ENCODE measurements at places on chromosomes 3 and 15.

DNA sequence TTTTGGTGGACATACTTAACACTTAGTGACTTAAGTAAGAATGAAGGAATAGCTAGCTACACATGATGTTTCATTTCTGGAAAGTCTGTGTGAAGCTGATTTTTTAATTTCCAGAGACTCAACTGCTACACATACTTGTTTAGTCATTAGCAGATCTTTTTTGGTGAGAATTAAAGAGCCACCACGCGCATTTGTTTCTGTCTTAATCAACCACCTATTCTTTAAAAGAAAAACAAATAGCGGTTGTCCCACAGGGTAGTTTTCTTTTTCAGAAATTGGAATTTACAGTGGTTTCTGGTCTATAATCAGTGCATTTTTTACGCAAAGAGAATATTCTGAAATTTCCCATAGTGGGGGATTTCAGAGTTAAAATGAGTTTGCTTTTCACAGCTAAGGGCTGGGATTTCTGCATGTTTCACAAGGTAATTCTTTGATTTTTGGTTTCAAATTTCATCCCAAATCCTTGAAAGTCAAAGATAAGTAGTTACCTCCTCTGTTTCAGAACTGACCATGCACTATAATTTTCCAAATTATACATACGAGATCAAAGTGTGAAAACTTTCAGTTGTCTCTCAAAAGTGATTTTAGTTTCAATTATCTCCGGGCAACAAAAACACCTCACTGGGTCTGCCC is 631.0 kb upstream of the GRM7 start:
- DNase-seq = no peak

GRCh38 chr3:13269711-13270378 is 150.3 kb downstream of the NUP210 start:
- no peak for DNase-seq

GRCh38 chr15:74418575-74419338 is 15.0 kb downstream of the SEMA7A start:
- DNase-seq = no peak

- no peak for DNase-seq
Observed at GRCh38 chr3:108645364-108645763, 55.8 kb downstream of the DZIP3 start.

- no peak for DNase-seq
Observed at GRCh38 chr3:177300039-177300833, 103.0 kb upstream of the TBL1XR1 start.

DNA sequence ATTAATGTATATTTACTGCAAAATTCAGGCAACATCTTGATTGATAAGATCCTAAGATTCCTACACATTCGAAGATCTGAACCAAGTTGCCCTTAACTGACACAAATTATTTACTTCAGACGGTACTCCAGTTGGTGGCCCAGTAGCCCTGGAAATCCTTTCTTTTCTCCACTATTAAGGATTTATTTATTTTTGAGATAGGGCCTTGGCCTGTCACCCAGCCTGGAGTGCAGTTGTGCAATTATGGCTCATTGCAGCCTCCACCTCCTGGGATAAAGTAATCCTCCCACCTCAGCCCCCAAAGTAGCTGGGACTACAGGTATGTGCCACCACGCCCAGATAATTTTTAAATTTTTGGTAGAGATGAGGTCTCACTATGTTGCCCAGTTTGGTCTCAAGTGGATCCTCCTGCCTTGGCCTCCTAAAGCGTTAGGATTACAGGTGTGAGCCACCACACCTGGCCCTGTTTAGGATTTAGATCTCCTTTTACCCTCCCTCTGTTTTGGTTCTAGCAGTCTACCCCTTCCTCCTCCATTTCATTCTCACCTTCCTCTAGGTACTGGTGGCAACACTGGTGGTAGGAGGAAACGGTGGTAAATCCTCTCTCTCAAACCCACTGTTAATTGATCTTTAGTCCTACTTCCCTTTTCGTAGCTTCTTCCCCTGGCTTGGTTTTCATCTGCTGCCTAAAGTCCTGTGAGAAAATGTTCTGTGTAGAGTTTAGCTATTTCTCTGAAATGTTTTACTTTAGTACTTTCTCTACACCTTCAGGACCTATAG is 12.7 kb upstream of the ZNF609 start:
- no peak for DNase-seq

DNA sequence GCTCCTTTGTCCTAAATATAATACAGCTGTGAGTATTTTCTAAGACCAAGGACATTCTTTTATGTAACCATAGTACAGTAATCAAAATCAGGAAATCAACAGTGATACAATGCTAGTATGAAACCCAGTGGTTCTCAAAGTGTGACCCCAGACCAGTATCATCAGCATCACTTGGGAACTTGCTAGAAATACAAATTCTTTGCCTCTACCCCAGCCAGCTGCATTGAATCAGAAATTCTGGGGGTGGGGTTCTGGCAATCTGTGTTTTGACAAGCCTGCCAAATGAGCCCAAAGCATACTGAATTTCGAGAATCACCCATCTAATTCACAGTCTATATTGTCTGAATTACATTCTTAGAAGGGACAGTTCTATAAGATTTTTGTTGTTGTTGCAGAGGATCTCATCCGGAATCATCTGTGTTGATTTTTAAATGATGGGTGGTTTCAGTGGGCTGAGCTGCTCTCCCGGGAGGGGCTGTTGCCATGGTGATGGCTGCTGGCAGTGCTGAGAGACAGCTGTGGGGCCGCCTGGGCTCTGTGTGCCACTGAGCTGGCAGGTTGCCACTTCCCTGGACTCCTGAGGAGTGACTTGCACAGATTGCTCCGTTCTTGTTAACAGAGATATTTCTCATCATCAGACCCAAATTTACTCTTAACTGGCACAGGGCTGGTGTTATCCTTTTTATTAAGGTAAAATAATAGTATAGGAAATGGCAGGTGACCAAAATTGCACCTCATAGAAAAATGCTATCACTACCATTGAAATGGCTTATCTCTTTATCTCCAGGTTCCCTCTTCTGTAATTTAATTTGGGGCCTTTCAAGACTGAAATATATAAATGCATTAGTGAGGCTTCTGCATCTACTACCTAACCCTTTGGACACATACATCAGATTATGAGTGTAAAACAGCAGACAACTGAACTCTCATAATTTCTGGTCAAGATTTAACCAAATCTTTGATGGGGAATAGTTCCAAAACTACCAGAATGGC is 56.5 kb downstream of the NEK11 start:
- no peak for DNase-seq

- no peak for DNase-seq
Observed at GRCh38 chr3:112397556-112397955, 64.6 kb downstream of the CD200 start.

DNA sequence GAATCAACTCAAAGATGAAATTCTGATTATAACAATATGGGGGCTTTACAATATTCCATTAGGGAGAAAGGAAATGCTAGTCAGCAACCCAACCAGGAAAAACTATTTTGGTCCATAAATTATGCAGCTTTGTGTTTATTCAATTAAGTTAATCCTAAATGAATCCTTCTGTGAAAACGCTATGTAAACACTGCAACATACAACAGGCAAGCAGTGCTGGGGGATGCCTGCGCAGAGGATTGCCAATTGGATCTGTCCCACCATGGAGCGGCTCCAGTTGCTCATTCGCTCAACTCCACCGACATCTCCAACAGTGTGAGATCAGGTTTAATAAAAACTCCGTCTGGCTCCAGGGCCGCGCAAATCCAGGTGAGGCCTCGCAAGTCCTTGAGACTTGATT is 290.5 kb upstream of the VEPH1 start:
- no peak for DNase-seq

- no peak for DNase-seq
Observed at GRCh38 chr3:11736136-11736833, 92.6 kb upstream of the VGLL4 start.

GRCh38 chr3:15998911-15999310 is 175.6 kb upstream of the GALNT15 start:
- DNase-seq = no peak

DNA sequence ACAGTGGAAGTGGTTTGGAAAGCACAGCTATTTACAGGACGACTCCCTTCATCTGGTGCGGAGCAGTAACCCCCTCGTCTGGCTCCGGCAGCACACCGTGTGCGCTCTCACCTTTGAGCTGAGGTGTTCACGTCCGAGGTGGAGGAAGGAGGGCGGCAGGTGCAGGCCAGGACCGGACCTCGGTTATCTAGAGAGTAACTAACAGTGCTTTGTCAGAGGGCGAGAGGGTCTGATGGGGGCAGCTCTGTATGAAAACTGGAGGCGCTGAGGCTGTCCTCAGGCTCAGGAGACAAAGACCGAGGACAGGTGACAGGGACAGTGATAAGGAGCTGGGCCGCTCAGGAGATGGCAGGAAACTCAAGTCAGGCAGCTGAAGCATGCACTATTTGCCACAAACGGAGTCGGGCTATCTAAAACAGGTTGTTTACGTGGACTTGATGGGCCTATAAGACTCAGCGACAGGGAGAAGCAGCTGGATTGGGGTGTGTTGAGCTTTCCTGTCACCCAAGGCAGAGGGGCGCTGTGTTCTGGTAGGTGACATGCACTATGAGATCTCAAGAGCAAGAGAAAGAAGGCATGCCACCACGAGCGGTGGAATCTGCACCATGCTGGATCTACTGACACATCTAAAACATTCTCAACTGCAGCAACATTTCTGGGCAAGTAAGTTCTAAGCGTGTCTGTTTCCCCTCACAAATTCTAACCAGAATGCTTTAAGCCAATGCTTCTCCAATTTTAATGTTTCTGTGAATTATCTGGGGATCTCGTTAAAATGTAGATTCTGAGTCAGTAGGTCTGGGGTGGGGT is 155.2 kb downstream of the XXYLT1 start:
- no peak for DNase-seq

- DNase-seq = no peak
Observed at GRCh38 chr3:171875923-171876412, 32.8 kb downstream of the TMEM212 start.

DNA sequence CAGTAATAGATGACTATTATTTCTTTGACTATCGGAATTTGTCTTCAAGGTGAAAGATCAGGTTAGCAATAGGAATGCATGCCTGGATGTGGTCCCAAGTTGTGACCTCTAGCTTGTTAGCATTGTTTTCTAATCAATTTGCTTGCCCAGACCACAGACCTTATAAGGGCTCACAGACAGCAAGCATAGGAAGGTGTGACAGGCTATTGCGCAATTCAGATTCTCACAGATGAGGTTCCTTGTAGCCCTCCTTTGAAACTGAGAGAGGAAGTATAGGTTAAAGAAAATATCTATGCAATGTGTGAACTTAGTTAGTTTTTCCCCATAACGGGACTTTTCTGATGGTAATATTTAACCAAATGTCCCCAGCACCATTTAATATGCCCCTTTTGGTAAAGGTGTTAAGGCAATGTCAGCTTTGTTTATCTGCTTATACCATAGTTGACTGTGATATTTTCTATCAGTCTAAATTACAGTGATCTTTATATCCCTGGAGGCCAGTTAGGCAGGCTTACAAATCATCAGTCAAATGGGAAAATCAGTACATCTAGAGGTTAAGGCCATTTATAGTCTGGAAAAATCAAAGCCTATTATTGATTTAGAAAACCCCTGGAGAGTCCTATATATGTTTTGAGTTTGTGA is 168.1 kb upstream of the MBNL1 start:
- no peak for DNase-seq

DNA sequence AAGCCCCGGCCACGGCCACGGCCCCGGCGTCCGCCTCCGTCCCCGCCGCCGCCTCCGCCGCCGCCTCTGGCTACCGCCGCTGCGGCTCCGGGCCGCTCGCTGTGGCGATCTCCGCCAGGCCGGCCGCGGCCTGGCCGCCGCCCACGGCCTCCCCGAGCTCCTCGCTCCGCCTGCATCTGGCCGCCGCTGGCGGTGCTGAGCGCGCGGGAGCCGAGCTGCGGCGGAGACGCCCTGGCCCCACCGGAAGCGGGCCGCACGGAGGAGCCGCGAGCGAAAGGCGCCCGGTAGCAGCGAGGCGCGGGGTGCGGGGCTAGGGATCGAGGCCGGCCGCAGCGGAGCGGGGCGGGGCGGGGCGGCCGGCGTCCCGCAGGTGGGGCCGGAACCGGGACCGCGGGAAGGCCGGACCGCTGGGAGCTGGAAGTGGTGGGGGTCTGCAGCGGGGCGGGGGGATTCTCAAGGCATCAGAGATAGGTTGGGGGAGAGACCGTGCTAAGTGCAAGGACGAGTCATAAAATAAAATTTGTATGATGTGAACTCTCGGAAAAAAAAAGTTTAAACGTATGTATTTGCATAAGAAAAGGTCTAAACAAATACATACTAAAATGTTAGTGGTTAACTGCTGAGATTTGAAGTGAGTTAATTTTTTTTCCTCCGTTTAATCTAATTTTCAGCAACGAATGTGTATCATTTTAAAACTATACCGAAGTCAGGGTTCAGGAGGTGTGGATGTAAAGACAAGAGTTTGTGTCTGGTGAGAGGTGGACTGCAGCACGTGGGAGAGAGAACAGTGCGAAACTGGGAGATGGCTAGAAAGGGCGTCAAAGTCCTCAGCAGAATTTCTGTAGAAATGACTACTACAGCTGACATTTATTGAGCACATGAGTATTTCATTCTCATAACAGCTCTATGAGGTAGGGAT is at the start of gene AVEN:
TSS of gene AVEN (minus strand) at position 334 of the 919 bp plus-strand sequence. CDS start at position 176, 158 bp downstream.
- DNase-seq = peak; percentile 18

DNA sequence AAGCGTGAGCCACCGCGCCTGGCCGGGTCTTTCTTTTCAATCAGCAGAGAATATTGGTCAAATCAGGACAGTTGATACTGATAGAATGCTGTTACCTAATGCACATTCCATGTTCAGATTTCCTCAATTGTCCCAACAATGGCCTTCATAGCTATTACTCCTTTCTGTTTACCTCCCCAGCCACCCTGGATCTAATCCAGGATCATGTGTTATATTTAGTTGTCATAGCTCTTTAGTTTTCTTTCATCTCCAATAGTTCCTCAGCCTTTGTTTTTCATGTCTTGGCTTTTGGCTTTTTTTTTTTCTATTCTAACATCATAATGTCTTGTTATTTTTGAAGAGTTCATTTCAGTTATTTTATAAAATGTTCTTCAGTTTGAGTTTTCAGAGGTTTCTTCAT is 14.6 kb downstream of the USP3 start:
- DNase-seq = no peak

DNA sequence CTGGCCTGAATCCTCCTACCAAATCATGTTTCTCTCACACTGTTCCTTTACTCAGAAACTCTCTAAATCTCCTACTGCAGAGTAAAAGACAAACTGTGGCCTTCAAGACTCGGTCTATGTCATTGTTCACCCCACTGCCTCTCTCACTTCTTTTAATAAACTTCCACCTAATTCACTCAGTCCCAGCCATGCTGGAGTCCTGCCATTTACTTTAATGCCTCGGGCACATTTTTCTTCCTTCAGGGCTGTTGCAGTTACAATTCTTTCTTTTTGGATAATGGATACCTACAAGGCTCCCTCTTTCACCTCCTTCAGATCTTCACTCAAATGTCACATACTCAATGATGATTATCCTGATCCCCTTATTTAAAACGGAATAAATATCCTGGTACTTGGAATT is 955.6 kb downstream of the ROBO1 start:
- DNase-seq = no peak

DNA sequence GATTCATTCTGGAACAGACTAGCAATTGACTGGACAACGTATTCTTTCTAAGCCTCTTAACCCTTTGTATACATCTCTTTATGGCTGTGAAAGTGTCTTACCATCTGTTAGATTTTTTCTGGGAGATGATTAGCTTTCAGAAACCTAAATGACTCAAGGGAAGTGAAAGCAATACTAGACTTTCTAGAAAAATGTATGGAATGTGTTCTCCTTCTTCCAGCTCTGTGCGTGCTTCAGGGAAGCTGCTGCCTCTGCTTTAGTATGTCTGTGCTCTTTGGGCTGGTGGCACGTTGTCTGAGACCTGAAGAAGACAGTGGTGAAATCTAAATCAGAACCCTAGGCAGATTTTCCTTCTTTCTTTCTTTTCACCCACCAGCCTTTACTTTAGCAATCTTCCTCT is 89.5 kb downstream of the ITPR1 start:
- DNase-seq = no peak
